ENCODE measurements at places on chromosomes 1 and 21.

GRCh38 chr1:117101334-117101733 is 20.2 kb downstream of the TRIM45 start:
- DNase-seq = no peak

GRCh38 chr1:223751696-223752095 is 39.4 kb downstream of the CAPN2 start:
- no peak for DNase-seq

DNA sequence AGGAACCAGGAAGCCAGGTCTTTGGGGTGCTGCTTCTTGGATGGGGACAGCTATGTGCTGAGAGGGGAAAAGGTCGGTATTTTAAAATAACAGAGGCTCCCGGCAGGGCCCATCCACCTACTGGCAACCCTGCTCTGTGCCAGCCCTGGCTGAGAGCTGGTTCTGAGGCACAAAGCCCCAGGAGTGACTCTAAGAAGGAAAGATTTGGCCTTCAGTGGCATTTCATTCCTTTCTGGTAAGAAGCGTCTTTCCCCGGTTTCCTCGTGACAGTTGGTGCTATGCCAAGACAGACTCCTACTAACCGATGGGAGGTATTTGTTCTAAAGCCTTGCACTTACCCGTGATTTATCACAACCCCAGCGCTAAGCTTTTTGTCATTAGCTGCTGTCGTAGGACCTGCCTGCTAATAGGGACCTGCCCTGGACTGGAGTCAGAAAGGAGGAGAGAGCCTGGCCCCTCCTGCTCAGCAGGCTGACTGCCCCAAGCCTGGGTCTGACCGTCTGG is 123.1 kb upstream of the ADAR start:
- no peak for DNase-seq

DNA sequence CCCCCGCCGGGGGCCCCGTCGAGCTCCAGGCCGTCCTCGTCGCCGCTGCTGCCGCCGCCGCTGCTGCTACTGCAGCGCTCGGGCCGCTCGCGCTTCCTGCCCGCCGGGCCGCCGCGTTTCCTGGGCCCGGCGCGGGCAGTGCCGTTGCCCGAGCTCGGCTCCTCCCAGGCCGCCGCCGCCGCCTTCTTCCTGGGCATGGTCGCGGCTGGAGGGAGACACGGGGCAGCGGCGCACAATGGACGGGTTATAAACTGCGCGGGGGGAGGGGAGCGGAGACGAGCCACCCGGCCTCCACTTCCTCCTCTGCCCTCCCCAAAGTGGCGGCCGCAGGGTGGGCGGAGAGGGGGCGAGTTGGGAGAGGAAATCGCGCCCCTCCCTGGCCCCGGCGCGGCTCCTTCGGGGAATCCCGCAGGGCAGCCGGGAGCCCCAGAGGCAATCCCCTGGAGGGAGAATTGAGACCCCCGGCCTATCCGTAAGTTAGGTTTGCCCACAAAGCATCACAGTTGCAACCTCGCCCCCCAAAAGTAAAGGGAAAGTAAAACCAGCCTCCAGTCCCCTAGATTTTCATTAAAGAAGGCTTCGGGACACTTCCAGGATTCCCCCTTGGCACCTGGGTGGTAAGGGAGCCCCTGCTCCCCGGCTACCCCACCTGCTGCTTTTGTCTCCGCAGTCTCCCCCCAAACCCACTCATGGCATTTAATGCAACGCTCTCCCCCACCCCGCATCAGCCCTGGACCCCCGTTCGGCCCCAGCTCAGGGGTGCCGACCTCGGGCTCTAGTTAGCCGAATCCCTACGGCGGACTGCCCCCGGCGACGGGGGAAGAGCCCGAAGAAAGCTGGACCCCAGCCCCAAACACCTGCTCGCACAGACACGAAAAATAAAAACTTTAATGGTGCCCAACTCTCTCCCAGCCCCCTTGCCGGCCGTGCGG is 893 bp downstream of the RCC2 start:
- DNase-seq = no peak

DNA sequence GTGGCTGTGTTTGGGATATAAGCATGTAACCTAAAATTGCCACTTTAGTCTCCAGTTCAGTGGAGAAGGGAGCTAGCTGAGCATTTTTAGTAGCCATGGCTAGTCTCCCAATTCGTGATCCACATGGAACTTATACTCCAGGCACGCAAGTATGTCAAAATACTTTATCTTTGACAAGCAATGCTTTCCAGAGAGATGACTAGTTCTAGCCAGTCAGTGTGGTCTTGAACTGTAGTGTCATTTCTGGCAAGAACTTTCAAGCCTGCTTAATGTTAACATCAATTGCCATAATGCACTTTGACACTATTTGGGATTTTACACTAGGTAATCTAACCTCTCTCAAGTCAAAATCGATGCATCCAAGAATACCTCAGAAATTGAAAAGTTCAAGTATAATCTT is 660.0 kb downstream of the PTPRC start:
- no peak for DNase-seq

Data from stimulated activated CD8-positive, alpha-beta memory T cell treated with anti-CD3 and anti-CD28 coated beads, Interleukin-2, amount 100 ng/mL, for 1 hour (primary cell).